ENCODE measurements at places on chromosomes 7 and 10.

DNA sequence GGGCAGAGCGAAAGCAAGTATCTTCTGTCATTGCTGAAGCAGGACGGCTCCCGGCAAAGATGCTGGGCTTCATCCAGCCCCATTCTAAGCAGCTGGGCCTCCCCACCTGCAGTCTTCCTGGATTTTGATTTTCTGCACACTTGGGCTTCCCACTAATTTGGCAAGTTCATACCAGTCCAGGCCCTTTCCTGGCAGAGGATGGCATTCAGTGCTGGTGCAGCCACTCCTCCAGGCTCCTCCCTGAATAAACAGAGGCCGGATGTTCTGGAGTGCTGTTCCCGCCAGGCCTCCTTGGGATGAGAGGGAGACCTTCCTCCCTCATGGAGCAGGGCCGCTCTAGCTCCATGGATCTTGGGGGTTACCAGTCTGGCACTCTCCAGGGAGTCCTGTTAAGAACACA is 3.4 kb downstream of the BAG3 start:
- no peak for DNase-seq

DNA sequence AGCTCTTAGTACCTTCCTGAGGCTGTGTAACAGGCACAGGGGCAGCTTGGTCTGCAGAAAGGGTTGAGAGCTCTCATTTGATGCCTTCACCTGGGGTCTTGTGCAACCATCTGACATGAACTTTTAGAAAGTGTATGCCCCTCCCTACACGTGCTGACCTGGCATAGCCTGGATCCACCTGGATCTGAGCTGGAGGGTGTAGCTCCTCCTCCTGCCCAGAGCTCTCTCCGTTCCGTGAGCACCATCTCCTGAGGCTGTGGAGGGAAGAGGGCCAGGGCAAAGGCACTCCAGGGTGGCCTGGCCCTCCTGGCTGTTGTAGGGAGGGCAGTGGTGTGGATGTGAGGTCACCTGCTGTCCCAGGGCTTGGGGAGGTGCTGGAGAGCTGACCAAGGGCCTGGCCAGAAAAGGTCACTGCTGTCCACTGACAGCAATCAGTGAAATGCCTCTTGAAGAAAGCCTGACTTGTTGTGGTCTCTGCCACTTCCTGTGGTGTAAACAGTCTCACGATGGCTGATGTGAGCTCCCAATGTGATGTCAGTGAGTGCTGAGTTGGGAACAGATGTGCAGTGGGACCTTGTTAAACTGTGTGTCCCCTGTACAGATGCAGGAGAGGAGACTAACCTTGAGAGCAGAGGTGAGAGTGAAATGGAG is 23.0 kb downstream of the AMZ1 start:
- no peak for DNase-seq

GRCh38 chr7:131288450-131288849 is 39.2 kb upstream of the MKLN1 start:
- no peak for DNase-seq

GRCh38 chr10:60353519-60354258 is 36.0 kb downstream of the ANK3 start:
- DNase-seq = no peak

All from stimulated activated CD4-positive, alpha-beta T cell treated with anti-CD3 and anti-CD28 coated beads, Interleukin-1b, Interleukin-23, amount 100 ng/mL, for 1 hour (primary cell).